NCI-H1105 treated with DMSO at 0.1 percent for 48 hours (cell line): ENCODE measurements at places on chromosomes 3 and 15.

DNA sequence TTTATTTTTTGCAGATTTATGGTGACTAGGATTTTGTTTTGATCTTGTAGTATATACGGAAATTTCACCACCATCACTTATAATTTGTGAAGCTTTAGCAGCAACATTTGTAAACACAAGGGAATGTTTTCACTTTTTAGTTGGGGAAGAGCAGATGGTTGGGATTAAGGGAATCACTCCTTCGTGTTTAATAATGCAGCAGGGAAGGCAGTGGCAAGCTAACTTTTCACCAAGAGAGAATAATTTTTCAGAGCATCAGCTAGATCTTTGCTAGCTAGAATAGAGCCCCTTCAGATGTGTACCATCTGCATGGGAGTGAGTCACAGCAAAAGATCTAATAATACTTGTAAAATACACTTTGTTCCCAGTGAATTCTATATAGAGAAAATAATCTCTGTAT lies 632.7 kb downstream of the CADM2 start:
- DNase-seq: no peak

- DNase-seq: no peak
Measured at GRCh38 chr15:27214961-27215360, 244.0 kb downstream of the GABRG3 start.

DNA sequence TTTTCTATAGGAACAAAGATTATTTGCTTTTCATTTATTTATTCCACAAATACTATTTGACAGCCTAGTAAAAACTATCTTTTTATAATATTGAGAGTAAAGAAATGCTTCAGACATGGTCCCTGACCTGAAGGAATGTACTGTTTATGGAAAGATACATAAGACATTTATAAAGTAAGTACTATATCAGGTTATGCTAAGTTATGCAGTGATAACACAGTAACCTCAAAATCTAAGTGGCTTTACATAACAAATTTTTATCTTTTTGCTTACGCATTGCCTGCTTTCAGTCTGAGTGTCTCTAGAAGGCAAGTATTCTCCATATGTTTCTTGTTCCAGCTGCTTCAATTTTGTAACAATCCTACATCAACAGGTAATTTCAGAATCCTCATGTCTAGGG lies 694.0 kb downstream of the SQOR start:
- no peak for DNase-seq

DNA sequence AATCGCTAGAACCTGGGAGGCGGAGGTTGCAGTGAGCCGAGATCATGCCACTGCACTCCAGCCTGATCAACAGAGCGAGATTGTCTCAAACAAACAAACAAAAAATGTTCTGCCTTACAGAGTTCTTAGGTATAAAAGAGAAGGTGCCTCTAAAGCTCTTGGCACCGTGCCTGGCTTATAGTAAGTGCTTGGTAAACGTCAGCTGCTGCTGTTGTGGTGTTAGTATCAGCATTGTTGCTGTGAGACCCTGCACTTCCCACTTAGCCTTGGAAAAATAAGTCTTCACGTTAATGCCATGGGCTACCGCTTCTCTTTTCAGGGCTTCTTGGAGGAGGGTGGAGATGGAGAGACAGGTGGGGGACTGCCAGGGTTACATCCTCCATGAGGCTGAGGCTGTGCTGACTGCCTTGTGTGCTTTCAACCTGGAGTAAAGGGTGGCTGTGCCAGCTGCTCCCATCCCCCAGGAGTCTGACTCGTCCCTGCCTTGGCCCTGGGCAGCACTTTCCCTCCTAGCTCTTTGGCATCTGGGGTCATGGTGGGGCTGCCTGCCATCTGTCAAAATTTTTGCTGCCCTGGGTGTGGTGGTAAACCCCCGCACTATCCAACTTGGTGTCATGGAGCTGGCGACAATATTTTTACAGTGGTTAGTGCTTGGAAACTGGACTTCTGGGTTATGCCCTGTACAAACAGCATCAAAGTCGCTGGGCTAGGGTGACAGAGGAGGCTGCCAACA lies 17.8 kb downstream of the FLNB start:
- peak; percentile 81 for DNase-seq

- no peak for DNase-seq
Measured at GRCh38 chr15:33461671-33462070, 150.9 kb downstream of the RYR3 start.

DNA sequence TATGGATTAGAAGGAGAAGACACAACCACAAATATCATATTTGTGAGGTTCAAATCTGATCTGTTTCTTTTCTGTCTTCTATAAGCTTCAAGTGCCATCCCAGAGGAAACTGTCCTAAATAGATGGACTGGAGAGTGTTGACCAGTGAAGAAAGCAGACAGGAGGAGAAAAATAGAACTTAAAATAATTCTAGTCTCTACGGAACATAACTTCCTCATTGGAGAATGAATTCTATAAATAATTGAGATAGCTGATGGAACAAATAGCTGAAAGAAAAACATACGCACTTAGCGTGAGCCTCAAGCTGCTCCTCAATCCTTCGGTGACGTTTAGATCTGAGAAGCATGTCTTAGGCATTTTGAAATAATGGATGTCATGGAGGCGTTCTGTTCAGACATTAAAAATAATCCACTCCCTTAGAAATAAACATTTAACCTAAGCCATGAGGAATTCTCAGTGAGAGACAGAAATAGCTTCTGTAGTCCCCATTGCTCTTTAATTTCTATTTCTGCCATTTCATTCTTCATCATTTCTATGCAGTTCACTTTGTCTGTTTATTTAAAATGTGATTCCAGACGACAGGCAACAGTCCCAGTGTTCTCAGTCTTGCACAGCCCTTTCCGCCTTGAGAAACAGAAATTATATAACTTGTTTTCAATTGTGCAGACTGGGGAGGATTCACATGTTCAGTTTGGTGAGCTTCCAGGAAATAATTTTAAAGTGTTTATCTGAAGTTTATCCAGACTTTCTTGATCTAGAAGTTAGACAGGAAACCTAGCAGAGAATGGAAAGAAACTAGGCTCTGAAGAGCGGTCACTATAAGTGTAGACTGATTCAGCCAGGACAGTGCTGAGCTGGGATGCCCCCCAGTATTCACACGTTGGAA lies 97.3 kb downstream of the NR1D2 start:
- no peak for DNase-seq

- DNase-seq: no peak
Measured at GRCh38 chr3:100053951-100054620, 60.2 kb downstream of the FILIP1L start.

GRCh38 chr3:123755085-123755484 lies 129.0 kb downstream of the MYLK start:
- DNase-seq: no peak

DNA sequence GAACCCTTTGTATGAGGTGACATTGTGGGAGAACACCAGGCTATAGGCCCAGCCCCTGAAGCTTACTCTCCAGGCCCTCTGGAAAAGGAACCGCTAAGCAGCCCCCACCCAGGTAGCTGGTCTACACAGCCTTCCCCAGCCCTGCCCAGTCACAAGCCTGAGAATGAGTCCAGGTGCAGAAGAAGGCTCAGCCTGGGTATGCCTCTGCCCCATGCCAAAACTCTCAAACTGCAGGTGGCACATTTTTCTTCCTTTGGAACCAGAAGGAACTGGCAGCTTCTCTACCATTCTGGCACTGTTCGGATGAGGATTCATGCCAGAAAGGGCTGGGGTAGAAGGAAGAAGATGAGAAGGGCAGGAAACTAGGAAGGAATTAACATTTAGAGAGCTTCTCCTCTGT lies 23.7 kb upstream of the TBC1D21 start:
- DNase-seq: no peak

- no peak for DNase-seq
Measured at GRCh38 chr3:142151240-142151639, 1.9 kb upstream of the TFDP2 start.

DNA sequence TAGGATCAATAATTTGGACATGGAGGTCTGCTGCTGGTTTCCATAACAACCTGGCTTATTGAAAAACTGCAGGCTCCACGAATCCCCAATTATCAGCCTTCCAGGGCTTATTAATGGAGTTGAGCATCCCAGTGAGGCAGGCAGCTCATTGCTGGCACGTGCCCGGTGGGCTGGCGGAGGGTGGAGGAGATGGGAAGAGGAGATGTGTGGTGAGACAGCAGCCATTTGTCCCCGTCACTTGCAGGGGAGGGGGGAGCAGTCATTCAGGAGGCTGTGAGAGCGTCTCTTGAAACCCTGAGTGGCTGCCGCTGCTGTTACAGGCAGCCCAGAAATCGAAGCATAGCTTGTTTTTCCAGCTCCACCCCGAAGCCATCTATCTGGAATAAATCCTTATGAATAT lies 70.6 kb downstream of the GAP43 start:
- peak; percentile 39 for DNase-seq

GRCh38 chr3:13012221-13012691 lies 61.0 kb downstream of the IQSEC1 start:
- no peak for DNase-seq

GRCh38 chr15:45535486-45536042 lies 13.0 kb upstream of the SLC30A4 start:
- DNase-seq: no peak

GRCh38 chr3:69254351-69254750 lies 131.5 kb downstream of the FRMD4B start:
- no peak for DNase-seq

- no peak for DNase-seq
Measured at GRCh38 chr15:100125401-100126191, 216.2 kb downstream of the ADAMTS17 start.
